ENCODE measurements at places on chromosomes 6 and 20. TPM values are rescaled to one million over a fixed set of nuclear protein-coding genes. Genes with fewer than 3 reads are reported as not detected.

GRCh38 chr20:35144694-35145093, 2.4 kb downstream of the EDEM2 start:
- DNase-seq, result no peak

DNA sequence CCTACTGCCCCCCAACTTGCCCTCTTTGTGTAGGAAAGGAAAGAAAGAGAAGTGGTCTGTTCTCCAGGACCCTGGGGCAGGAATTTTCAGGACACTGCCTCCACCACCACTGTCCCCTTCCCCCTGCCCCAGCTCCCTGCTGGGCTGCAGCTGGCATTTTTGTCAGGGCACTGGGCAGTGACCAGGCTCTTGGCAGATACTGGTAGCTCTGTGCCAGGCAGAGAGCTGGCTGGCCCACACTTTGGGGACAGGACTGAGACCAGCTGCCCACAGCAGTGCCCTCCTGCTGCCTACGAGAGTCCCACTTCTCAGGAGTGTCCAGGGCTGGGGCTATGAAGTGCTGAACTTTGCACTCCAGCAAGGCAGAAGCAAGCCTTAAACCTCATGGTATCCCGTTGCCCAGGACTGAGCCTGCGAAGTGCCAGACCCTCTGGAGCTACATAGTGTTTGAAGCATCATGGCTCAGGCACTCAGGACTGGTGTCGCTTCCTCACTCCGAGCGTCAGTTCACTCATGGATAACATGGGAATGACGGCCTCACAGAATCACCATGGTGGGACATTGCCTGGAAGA, 19.3 kb downstream of the SLC13A3 start:
- no peak for DNase-seq

DNA sequence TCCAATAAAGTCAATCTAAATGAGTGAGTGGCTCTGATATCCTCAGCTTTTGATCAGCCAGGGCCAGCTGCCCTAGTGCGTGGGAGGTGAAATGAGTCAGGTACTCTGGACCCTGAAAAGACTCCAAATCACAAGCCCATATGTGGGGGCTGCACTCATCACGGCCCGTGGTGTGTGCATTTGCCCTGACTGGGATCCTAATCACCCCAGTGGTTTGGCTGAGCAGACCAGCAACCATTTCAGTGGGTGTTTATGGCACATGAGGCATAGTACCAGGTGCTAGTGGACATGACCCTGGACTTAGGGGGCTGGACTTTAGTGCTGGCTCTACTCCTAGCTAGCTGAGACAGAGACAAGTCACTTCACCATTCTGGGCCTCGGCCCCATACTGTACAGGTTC, 39.4 kb downstream of the SCML4 start:
- no peak for DNase-seq

DNA sequence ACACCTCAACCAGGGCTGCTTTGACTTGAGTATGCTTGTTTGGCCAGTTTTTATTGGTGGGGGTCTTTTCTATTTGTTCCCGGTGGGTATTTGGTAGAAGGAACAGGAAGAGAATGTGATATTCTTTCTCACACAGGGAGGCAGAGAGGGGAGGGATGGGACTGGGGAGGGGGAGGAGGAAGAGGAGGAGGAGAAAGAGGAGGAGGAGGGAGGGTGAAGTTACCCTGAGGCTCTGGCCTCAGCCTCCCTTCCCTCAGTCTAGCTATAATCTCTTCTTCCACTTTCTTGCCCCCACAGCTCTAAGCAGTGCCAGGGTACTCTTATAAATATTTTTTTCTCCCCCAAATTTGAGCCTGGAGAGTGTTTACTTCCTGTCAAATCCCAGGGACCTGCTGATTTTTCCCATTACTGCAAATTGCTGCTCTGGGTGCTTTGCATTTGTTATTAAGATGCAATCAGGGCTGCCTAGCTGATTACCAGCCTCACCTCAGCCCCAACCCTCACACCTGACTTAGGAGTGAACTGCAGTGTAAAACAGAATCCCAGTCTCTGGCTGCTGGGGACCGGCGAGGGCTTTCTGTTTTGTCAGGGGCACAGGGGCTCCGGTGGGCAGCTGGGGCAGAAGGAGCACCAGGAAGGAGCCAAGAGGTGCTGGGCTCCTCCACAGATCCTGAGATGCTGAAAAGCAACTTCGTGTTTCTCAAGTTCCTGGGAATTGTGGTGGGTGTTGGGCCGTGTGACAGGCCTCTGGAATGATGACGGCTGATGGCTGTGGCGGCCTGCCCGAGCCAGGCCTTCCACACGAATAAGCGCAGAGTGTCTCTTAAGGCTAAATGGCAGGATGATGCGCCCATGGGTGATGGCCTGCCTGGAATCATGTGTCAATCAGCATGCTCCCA, 141.4 kb downstream of the CD83 start:
- DNase-seq, result no peak

BPIFA1 gene
- total RNA-seq, result not detected

XKR7 gene
- not detected for total RNA-seq

Data from naive thymus-derived CD4-positive, alpha-beta T cell (primary cell).